ENCODE measurements at places on chromosomes 13 and 19. TPM values are rescaled to one million over a fixed set of nuclear protein-coding genes. Genes with fewer than 3 reads are reported as not detected.

The TMEM59L gene
- 2.8 TPM for total RNA-seq

The ACP5 gene
- total RNA-seq, result 16.0 TPM

The GPR18 gene
- not detected for total RNA-seq

The INSL3 gene
- total RNA-seq, result not detected

The ZNF729 gene
- not detected for total RNA-seq

The SH2D3A gene
- total RNA-seq, result 0.34 TPM

The KCTD4 gene
- total RNA-seq, result not detected

The BRME1 gene
- 0.66 TPM for total RNA-seq

The FFAR1 gene
- total RNA-seq, result not detected

The TEX29 gene
- total RNA-seq, result not detected

The KCNK6 gene
- 2.3 TPM for total RNA-seq

The RHPN2 gene
- total RNA-seq, result 3.7 TPM

The CYP4F2 gene
- total RNA-seq, result not detected

The OR7A5 gene
- not detected for total RNA-seq

The RDH8 gene
- not detected for total RNA-seq

The ZGLP1 gene
- 1.2 TPM for total RNA-seq

The KLK14 gene
- total RNA-seq, result 0.52 TPM

The KLK2 gene
- total RNA-seq, result not detected

The CBLC gene
- total RNA-seq, result not detected

The DHDH gene
- total RNA-seq, result not detected

The GGN gene
- total RNA-seq, result 2.2 TPM

The HSD17B14 gene
- total RNA-seq, result 8.9 TPM
